Activated CD4-positive, alpha-beta T cell treated with anti-CD3 and anti-CD28 coated beads for 24 hours (primary cell): ENCODE measurements at places on chromosomes 7 and 10.

GRCh38 chr10:74051736-74052342 is 53.9 kb downstream of the VCL start:
- DNase-seq: no peak

DNA sequence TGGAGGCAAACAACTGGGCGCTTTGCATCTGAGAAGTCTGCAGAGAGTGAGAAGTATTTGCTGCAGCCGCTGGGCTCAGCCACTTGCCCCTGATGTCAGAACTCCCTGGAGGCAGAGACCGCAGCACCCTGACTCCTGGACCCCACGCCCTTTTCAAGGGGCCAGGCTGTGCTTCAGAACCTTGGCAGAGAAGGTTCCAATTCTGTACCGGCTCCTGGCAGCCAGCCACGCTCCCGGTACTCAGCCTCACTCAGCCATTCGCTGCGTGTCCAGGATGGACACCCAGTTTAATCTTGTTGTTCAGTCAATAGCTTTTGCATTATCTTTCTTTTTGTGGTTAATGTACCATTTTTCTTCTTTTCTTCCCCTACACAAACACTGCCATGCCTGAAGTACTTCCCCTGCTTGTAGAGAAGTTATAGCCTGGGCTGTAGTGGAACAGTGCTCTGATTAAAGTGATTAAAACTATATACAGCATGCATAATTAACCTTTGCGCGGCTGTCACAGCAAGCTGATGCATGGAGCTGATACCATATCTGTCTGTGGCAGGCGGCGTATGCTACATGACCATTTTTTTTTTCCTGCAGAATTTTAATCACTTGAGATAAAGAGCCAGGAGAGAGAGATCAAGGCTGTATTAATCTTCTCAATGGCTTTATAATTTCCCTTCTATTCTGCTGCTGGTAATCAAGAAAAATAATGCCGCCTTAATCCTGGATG is 578.5 kb downstream of the SDK1 start:
- DNase-seq: no peak

- DNase-seq: no peak
Measured at GRCh38 chr10:47243791-47244190, 56.2 kb upstream of the GDF10 start.

GRCh38 chr7:21942955-21943354 is 2.7 kb downstream of the CDCA7L start:
- no peak for DNase-seq

DNA sequence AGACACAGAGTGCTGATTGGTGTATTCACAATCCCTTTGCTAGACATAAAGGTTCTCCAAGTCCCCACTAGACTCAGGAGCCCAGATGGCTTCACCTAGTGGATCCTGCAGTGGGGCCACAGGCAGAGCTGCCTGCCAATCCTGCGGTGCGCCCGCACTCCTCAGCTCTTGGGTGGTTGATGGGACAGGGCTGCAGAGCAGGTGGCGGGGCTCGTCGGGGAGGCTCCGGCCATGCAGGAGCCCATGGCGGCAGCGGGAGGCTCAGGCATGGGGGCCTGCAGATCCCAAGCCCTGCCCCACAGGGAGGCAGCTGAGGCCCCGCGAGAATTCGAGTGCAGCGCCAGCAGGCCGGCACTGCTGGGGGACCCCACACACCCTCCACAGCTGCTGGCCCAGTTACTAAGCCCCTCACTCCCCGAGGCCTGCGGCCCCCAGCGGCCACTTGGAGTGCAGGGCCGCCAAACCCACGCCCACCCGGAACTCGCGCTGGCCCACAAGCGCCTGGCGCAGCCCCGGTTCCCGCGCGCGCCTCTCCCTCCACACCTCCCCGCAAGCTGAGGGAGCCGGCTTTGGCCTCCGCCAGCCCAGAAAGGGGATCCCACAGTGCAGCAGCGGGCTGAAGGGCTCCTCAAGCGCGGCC is 7.7 kb upstream of the BET1 start:
- DNase-seq: no peak

- DNase-seq: no peak
Measured at GRCh38 chr7:16559497-16560179, 33.0 kb downstream of the LRRC72 start.

DNA sequence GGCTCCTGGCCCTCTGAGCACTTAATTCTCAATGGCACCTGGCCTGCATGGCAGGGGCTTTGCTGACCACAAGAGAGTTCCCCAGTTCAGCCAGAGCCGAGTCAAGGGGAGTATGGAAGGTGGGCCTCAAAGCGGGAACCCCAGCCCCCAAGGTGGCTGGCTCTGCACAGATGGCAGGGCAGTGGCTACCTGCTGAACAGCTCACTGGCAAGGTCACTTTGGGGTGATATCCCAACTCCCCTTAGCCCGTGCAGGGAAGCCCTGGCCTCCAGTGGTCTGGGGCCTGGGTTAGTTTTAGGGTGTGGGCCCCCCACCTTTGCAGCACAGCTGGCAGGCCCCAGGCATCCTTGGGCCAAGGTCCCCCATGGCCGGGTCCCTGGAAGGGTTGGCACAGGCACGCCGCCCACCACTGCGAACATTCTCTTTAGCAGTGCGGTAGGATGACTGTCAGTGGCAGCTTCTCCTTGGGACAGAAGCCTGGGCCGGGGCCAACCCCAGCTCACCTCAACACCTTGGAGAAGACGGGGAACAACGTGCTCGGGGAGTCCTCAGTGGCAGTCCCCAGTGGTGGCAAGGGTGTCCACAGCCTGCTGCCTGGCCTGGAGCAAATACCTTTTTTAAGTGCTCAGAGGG is 36.8 kb downstream of the PPIF start:
- no peak for DNase-seq

DNA sequence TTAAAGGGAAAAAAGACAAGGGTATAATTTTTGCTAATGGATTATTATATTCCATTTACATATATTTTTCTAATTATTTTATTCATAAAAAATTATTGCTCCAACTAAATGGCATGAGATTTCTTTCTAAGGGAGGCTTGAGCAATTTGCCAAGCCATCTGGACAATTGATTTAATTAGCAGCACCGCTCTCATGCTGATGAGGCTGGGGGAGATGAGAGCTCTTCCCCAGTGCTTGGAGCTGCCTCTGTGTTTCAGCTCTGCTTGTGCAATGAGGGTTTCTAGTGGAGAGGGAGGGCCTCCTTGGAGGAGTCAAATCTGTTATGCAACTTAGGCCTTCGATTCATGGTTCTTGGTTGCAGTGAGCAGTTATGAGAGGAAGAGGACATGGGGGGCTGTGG is 574.3 kb downstream of the TCERG1L start:
- DNase-seq: no peak

DNA sequence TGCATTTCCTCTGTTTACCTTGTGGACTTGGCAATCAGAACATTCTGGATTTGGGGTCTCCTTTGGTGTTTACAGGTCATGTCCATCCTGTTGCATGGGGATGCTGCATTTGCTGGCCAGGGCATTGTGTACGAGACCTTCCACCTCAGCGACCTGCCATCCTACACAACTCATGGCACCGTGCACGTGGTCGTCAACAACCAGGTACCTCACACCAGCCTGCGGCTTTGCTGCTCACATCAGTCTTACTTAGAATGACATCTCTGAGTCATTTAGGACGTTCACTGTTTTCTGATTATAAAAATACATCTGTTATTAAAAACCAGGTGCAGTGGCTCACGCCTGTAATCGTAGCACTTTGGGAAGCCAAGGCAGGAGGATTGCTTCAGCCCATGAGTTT is 67.0 kb upstream of the ZMIZ2 start:
- no peak for DNase-seq
